ENCODE measurements at places on chromosomes 4 and X.

DNA sequence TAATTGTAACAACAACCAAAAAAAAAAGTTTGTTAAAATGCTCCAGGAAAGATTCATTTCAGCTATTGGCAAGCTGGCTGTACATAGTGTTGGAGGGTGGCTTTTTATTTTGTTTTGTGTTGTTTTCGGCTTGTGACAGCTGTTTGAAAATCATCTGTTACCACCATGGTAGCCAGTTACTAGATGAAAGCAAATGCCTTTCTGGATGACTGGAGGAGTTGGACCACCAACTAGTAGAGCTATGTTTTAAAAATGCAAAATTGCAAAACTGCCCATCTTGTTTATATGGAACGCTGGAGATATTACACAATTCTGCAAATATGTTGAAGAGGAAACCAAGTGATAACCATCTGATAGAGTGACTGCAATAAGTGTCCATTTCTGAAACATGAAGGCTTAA is 53.2 kb upstream of the TNIP3 start:
- DNase-seq: no peak

GRCh38 chr4:185754961-185755360 is 57.0 kb downstream of the SORBS2 start:
- DNase-seq: no peak

DNA sequence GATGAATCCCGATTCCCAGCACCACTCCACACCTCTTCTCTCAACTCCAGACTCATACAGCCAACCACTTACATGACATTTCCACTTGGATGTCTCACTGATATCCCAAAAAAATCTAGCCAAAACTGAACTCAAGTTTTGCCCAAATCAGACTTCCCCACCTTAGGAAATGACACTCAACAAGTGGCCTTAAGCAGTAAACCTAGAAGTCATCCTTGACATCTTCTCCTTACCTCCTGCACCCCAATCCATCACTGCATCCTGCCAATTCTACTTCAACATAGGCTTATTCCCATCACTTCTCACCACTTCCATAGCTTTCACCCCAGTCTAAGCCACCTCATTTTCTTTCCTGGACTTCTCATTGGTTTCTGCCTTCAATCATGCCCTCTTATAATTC is 39.1 kb downstream of the PRPS1 start:
- no peak for DNase-seq

DNA sequence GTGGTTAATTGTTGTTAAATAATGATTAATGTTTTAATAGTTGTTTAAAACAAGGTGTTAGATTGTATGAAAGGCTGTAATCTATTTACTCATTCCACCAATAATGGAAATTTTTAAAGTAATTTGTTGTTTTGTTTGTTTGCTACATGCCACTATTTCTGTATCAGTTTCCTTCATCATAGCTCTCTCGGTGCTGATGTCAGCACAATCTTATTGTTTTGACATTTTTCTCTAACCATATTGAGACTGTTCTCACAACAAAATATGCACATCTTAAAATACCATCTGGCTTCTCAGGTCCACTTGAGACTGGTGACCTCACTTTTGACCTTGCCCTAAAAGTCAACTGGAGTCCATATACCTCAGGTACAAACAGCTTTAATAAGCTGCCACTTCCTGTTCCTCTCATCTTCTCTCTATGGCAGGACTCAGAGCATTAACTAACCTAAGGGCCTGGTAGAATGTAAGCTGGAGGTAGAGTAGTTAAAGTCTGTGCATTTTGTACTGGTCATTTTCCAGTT is 1.0 kb upstream of the GUCY1B1 start:
- no peak for DNase-seq

DNA sequence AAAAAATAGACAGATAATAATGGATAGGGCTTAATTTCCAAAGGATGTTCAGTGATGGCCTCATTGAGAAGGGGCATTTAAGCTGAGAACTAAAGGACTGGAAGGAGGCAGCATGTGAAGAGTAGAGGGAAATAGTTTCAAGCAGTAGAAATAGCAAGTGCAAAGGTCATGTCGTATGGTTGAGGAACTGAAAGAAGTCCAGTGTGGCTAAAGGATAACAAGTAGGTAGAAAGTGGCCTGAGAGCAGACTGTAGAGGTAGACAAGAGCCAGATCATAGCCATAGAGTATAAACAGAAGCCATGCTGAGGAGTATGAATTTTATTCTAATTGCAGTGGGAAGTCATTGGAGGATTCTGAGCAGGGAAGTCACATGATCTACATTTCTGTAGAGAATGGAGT is 72.3 kb downstream of the GRIA3 start:
- DNase-seq: no peak

Measured in activated CD8-positive, alpha-beta memory T cell treated with anti-CD3 and anti-CD28 coated beads for 1 hour (primary cell).